Upper lobe of left lung (tissue), 6 donors: ENCODE measurements at places on chromosomes 3 and 15. TPM values are rescaled to one million over a fixed set of nuclear protein-coding genes. Genes with fewer than 3 reads are reported as not detected.

- no peaks in the 10 kb centered on the region for H3K36me3 ChIP-seq
- DNase-seq, result no peak
- H3K27ac ChIP-seq, result no peak overlapping the region
- no peak overlapping the region for H3K4me3 ChIP-seq
- H3K27me3 ChIP-seq, result no peaks in the 10 kb centered on the region
Observed at GRCh38 chr3:72632129-72632528, 216.1 kb downstream of the SHQ1 start.

- no peak overlapping the region for H3K4me3 ChIP-seq
- H3K36me3 ChIP-seq, result no peaks in the 10 kb centered on the region
- H3K4me1 ChIP-seq, result no peaks in the 10 kb centered on the region
- no peaks in the 10 kb centered on the region for H3K27me3 ChIP-seq
- no peak overlapping the region for H3K27ac ChIP-seq
Observed at GRCh38 chr15:33679061-33679460, 289.2 kb upstream of the CHRM5 start.

DNA sequence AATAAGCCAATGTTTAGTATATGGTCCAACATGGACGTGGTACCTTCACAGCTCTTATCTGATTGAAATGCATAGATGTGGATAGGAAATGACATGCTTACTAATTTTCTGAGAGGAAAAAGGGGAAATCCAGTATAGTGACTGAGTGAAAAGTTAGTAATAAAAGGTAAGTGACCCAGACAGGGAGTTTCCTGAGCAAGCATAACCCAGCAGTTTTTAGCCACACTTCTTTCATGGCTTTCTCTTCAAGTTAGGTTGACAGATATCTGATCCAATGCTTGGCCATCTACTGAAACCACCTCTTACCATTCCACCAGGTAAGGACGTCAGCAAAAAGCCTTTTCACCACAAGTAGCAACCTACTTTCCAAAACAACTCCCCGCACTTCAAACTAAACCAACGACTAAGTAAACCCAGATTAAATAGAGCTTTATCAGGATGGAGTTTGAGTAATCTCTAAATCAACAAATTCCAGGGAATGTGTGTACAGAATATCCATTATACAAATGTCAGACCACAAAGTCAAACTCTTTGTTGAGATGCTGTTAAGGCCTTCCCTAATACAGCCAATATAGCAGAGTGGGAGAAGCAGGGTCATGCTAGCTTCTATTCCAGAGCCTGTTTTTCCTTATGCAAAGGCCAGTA, 329.7 kb downstream of the RORA start:
- no peaks in the 10 kb centered on the region for H3K27me3 ChIP-seq
- no peak overlapping the region for H3K4me3 ChIP-seq
- no peak for DNase-seq
- no peak overlapping the region for H3K27ac ChIP-seq
- no peaks in the 10 kb centered on the region for H3K36me3 ChIP-seq
- peaks cover 8% of the 10 kb centered on the region for H3K4me1 ChIP-seq

DNA sequence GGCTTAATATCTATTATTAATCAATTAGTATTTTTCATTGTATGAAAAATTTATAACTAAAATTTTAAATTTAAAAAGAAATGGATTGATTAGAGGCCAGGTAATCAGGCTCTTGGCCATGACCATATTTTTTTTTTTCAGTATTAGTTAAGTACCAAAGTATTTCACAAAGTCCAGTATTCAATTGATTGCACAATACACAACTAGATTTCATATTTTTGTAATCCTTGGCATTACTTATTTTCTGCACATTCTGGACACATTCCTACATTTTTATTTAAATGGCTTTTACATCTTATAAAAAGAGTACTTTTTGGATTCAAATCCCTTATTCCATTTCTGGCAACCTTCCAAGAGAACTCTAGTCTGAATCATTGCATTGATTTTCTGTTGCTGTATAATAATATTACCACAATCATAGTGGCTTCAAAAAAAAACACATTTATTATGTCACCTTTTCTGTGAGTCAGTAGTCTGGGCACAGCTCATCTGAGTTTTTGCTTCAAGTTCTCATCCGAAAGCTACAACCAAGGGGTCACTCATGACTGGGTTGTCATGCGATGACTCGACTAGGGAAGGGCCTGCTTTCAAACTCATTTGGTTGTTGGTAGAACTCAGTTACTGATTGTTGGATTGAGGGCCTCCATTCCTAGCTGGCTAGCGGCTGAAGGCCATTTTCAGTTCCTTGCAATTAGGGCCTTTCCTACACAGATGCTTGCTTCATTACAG, 90.7 kb downstream of the CNTN6 start:
- H3K27ac ChIP-seq, result no peak overlapping the region
- H3K27me3 ChIP-seq, result no peaks in the 10 kb centered on the region
- no peak overlapping the region for H3K4me3 ChIP-seq
- H3K36me3 ChIP-seq, result no peaks in the 10 kb centered on the region

The SLC28A2 gene
- total RNA-seq, result 0.20 TPM

The FGF12 gene
- 3.7 TPM for total RNA-seq
